ENCODE measurements at places on chromosomes 2 and 18. TPM values are rescaled to one million over a fixed set of nuclear protein-coding genes. Genes with fewer than 3 reads are reported as not detected.

DNA sequence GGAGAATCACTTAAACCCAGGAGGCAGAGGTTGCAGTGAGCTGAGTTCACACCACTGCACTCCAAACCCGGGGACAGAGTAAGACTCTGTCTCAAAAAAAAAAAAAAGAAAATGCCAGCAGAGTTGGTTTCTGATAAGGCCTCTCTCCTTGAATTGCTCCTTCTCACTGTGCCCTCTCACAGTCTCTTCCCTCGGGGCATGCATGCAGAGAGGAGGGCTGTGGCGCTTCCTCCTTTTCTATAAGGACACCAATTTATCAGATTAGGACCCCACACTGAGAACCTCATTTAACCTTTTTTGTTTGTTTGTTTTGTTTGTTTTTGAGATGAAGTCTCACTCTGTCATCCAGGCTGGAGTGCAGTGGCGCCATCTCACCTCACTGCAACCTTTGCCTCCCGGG, 110.5 kb downstream of the ZFP36L2 start:
- DNase-seq, result no peak

DNA sequence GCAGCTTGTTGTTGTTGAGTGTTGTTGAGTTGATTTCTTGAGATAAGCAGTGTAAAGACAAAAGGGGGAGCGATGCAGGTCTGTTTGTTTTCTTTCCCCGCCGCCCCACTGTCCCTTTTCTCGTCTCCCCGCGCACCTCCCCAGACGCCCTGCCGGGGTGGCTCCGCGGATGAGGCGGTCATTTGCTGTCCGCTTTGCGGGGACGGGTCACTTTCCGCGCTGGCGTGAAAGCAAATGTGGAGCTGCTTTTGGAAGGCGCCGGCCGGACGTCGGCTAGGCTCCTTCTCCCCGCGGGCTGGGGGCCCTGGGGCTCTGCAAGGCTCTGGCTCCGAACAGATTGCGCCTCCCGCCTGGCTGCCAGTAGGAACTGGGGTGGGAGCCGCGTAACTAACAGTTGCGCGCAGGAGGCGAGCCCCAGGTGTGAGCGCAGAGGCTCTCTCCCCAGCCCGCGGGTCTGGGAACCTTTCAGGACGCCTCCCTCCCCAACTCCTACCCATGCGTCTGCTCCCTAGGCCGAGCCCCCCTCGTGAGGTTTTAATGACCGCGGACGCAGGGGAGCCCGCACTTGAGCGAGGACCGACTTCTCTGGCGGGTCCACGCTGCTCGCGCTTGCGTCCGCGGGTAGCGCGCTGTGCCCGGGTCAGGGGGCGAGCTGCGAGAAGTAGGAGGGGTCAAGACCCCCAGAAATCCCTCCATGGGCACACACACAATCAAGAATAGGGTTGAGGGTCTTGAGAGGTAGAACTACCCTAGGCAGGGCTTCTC, 146.6 kb downstream of the MEIS1 start:
- no peak for DNase-seq

DNA sequence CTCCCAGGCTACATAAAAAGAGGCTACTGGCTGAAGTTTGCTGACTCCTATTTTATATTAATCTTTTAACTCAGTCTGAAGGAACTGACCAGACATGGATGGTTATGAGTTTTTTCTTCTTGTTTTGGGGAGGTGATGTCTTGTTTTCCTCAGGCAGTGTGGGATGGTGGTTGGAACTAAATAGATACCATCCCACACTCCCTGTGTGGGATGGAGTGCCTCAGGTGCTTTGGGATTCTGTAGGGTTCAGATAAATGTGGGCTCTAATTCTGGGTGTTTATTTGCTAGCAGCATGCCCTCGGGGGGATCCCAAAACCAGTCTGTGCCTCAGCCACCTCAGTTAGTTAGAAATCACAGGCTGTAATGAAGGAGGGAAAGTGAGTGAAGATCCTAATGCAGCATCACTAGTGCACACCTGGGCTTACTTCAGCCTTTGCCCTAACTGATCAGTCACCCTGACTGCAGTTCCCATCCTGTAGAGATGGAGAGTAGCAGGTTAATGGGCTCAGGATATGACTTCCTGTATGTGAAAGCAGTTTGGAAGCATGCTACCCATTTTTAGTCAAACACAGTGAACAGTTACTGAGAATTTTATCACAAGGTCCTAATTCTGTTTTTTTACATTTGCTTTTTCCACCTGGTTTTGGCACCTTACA, 132.2 kb downstream of the SPTBN1 start:
- DNase-seq, result no peak

- no peak for DNase-seq
These were observed 134.5 kb downstream of the NCKAP5 start for GRCh38 chr2:133433455-133434451.

The FOXI3 gene
- 0.13 TPM for polyA plus RNA-seq

DNA sequence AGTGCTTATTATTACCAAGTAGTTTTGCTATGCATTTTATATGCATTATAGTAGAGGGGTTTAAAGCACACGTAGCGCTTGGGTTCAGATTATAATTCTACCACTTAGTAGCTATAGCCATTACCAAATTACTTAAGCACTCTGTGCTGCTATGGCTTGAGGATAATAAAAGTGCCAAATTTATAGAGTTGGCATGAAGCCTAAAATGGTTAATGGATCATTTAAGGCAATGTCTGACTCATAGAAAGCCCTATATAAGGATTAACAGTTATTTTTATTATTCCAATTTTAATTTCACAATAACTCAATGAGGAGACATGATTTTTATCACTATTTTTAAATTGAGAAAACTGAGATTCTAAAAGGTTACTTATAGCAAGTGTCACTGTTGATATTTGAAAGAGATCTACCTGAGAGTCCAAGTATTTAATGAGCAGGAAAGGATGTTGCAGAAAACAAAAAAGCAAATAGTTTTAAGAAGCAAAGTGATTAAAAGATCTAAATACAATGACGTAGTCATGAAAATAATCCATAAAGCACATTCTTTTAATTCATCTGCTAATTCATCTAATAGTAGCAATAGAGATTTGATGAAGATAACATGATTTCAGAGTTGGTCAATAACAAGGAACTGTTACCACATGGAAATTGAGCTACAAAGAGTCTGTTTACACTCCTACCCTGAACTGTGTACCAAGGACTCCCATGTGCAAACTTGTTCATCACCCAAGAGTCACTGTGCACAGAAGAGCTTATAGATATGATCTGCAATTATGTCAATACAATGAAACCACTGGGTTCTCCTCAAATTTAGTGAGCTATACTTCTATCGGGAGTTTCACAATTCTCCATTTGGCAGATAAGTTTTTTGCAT, 78.8 kb upstream of the DTNA start:
- DNase-seq, result no peak

The GALR1 gene
- 0.06 TPM for polyA plus RNA-seq

The IL1RL2 gene
- polyA plus RNA-seq, result 0.96 TPM

The POTEC gene
- not detected for polyA plus RNA-seq

DNA sequence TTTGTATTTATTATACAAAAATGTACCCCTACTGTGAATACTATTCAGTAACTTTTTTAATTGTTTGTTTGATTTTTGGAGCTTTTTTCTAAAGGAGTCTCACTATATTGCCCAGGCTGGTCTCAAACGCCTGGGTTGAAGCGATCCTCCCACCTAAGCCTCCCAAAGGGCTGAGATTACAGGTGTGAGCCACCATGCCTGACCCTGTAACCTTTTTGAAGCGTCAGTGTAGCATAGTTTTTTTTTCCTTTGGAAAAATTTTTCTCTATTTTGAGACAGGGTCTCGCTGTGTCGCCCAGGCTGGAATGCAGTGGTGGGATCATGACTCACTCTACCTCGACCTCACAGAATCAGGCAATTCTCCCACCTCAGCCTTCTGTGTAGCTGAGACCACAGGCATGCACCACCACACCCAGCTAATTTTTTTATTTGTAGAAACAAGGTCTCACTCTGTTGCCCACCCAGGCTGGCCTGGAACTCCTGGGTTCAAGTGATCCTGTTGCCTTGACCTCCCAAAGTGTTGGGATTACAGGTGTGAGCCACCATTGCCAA, 2.0 kb downstream of the GMCL1 start:
- no peak for DNase-seq

The HOXD10 gene
- 155 TPM for polyA plus RNA-seq

DNA sequence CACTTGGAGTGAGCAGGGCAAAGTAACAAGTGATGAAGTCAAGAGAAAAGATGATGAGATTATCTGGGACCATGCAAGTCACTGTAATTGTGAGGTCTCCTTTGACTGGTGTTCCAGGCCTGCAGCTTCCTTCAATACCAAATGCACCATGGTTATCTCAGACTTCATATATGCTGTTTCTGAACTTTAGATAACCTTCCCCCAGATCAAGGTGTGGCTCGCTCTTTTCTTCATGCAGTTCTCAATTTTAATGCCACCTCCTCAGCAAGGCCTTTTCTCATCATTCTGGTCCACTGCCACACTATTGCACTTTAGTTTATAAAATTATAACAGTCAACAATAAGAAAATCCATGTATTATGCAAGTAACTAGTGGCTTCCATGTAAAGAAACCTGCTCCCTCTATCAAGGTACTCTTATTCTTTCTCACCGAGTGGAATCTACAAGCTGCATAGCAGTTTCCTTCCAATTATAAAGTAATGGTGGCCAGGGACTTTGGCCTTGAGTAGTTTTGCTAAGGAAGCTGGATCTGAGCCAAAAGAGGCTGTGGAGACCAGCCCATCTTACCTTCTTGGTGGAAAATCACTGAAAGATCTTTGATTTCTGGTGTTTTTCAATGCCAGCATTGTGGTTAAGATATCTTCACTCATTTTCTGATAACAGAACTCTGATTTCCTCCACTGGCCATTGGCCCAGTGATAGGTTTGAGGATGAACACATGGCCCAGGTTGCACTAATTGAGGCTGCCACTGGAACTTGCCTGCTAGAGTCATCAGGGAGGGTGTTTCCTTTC, 113.6 kb downstream of the KCNE4 start:
- no peak for DNase-seq

- DNase-seq, result no peak
These were observed 435.0 kb upstream of the SMIM21 start for GRCh38 chr18:75862458-75862857.

DNA sequence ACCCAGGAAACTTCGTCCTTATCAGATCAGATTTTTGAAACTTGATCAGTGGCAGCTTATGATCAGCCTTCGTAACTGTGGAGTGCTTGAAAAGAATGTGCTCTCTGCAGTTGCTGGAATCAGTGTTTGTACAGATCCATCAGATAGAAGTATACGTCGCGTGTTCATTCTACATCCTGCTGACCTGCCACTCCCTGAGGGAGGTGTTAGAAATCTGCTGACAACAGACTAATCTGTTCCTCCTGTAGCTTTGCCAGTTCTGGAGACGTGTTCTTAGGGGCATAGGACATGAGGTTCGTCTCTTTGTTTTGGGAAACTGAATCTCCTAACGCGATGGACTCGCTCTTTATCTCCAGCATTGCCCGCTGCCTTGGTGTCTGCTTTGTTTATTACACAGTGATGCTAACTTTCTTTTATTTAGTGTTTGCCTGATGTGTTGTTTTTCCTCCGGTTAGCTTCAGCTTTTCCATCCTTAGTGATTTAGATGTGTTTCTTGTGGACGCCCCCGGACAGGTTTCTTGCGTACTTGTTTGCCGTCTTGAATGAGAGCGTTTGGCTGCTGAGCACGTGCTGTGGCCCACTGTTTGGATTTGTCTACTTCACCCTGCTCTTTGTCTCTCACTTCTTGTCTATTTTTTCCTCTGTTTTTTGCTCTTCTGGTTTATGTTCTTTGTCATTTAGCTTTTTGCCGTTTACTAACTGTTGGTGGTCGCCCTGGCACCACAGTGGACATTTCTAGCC, 17.4 kb upstream of the GAL3ST2 start:
- no peak for DNase-seq

DNA sequence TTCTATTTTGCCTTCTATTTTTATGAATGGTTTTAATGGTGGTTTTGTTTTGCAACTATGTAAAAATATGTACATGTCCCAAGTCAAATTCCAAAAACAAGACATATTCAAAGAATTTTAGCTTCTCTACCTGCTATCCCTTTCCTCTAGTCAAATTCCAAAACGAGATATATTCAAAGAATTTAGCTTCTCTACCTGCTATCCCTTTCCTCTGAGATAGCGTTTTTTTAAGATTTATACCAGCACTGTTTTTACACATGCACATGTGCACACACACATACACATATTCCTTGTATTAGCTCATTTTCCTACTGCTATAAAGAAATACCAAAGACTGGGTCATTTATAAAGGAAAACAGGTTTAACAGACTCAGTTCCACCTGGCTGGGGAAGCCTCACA, 199.1 kb upstream of the ARL4C start:
- DNase-seq, result no peak

The PSME4 gene
- polyA plus RNA-seq, result 62.8 TPM

The CERS6 gene
- polyA plus RNA-seq, result 52.1 TPM

DNA sequence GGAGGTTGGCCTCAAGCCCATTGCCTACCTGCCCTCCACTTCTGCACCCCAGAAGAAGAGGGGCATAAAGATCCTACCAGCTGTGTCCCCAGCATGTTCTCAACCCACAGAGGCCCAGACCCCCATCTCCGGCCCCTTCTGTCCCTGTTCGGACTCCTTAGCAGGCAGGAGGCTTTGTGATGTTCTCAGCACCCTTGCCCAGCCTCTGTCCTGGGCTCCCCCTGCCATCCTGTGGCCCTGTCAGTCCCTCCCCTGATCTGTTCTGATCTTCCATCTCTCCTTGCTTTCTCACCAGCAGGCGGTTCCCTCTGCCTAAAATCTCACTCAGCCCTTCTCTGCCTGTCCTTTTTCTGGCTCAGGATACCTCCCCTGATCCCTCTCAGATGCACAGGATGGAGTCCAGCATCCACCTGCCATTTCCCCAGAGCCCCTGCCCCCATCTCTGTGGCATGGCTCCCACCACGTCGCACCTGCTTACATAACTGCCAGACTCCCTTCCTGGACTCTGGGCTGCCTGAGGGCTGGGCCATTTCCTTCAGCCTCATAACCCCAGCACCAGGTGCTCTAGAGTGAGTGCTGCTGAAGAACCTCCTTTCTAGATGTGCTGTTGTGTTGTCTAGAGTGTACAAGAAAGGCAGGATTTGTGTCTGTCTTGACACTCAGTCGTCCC, 134.0 kb downstream of the CTIF start:
- DNase-seq, result no peak

DNA sequence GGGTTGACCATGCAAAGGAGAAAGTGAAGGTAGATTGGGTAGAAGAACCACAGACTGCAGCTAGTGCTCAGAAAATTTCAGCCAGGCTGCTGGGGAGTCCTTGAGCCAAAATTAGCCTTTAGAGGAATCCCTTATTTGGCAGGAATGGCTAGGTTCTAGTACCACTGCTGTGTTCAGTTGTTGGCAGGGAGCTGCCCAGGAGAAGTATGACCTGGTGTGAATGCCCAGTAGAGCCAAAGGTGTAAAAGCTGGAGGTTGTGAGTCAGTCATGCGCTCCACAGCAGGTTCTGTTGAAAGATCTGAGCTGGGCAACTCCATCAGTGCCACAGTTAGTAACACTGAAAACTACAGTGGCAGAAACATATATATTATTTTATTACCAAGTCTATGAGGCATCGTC, 36.4 kb upstream of the TBR1 start:
- DNase-seq, result no peak

The CYRIA gene
- polyA plus RNA-seq, result 2.5 TPM

DNA sequence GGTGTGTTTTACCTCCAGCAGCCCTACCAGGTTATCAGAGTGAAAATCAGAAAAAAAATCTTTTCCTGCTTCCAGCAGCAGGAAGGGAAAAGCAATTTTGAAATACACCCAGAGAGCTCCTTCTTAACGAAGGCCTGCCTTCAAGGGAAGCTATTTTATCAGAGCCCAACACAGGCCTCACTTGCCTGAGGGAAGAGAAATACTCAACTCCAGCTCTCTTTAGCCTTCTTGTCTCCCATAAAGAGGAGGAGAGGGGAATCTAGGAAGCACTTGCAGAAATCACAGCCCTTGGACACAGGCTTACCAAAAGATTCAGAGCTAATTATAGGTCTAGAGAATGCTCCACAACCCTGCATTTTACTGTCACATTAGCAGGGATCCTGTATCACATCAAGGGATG, 896.1 kb upstream of the CNTNAP5 start:
- no peak for DNase-seq

Measured in right renal cortex interstitium (tissue), 3 donors.